T-helper 9 cell (primary cell): ENCODE measurements at places on chromosomes 3 and 15.

DNA sequence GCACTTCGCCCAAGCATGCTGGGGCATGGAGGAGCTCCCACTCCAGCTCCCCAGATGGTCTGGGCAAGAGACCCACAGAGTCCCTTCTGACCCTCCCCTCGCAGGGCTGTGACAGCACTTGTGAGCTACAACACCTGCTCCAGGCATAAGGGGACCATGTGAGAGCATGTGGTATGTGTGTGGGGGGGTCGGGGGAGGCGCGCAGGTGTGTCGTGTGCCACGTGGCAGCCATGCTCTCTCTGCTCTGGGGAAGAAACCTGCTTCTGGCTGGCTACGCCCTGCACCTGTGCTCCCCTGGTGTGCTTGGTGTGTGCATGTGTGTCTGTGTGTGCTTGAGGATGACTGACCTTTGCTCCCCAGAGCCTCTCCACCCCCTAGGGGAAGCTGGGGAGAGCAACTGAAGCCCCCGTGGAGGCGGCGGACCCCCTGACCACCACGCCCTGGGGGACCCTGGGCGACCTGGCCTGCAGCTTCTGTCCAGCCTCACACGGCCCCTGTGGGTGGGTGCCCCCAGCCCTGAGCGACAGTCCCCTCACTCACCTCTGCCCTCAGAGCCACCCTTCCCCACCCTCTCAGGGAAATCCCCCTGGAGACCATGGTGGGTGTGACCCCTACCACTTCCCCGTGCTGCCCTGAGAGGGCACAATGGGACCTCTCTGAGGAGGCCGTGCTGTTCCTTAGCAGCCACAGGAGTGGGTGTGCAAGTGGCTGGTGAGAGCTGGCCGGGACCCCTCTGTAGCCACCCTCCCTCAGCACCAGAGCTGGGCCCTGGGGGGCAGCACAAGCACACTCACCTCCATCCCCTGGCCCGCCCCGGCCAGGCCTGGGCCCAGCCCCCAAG lies 16.6 kb upstream of the SEC13 start:
- DNase-seq: no peak

DNA sequence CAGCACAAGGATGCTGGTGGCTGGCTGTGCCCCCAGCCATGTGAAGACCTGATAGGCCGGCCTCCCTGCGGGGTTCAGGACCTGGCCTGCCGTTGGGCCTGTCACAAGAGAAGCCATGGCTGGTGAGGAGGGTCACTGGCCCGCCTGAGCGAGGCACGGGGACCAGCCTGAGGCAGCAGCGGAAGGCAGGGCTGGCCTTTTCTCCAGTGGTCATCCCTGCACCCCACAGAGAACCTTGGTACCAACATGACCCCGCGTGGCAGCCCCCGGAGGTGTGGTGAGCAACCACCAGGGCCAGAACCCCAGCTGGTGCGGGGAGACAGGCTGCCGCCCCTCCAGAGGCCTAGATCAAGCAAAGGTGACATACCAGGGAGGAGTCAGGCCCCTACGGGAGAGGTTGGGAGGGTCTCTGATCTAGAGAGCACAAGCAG lies 134.1 kb upstream of the MEF2A start:
- DNase-seq: no peak

- DNase-seq: no peak
Measured at GRCh38 chr3:41299036-41299435, 99.7 kb downstream of the CTNNB1 start.

DNA sequence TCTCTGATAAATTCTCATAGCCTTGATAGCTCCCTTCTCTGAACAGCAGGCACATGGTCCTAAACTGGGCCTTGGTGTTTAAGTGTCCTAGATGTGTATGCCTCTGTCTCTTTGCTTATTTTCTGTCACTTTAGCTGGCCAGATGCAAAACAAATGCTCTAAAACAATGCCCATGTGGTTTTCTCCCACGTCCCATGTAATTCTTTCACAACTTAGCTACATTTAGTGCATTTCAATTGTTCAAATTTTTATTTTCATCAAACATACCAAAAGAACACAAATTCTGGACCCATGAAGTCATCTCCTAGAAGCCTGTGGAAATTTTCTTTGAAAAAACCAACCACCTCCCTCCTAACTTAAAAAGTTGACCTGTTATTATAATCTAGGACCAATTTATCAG lies 491.3 kb upstream of the AGTR1 start:
- no peak for DNase-seq

GRCh38 chr3:165641569-165642310 lies 195.5 kb downstream of the BCHE start:
- DNase-seq: no peak

GRCh38 chr3:33032938-33033337 lies 64.0 kb downstream of the GLB1 start:
- DNase-seq: no peak
